T-helper 2 cell (primary cell): ENCODE measurements at places on chromosomes 7 and 10.

DNA sequence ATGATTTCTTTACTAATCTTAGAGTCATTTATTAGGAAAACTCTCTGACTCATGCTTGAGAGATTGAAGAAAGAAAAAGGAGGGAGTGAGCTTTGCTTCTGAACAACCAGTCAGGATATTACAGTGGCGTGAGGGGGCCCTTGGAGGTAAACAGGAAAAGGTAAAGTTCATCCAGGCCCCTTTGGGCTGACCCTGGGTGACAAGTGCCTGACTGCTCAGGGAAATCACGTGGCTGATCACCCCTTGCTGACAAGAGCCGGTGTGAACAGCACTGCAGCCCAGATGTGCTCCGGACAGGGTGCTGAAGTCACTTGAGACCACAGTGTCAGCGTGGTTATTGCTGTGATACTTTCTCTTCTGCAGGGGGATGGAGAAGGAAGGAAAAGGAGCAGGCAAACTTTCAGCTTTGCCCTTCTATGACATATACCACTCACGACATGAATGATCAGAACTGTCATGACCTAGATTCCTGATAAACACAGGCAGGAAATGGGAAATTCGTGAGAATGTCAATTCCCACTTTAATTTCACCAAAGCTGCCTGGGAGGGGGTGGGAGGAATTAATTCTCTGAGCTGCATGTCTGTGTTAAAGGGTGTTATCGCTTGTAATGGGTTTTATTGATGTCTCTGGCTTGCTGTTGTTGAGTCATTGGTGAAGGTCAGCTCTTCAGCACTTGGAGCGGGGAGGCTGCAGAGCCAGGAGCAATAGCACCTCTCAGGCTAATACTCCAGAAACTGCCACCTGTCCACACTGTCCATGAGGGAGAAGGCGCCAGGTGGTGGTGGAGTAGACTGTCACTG is 139.8 kb upstream of the AOAH start:
- no peak for DNase-seq

DNA sequence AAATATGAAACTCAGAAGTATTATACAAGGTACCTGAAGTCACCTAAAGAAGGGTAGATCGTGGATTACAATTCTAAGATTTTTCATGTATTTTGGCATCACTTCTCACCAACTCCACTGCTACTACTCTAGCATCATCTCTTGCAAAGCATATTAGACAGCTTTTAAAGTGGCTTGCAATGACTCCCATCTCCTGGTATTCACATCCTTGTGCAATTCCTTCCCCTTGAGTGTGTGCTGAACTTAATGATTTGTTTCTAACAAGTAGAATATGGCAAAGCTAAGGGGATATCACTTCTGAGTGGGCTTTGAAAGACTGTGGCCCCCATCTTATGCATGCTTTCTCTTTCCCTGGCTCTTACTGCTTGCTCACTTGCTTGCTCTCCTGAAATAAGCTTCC is 280.2 kb downstream of the SNX13 start:
- DNase-seq = no peak

DNA sequence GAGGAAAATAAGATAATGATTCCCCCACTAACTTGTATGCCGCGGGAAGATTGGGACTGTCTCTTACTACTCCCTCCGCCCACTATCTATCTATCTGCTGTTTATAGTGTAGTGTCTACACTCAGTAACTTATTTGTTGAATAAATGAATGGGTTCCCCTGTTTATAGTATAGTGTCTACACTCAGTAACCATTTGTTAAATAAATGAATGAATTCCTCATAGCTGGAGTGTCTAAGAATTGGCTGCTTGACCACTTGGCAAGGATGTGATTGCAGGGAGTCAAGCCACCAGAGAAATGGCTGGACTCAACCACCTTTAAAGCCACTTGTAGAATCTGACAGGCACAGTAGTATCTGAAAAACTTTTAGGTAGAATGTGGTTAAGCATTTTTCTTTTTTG is 147.1 kb downstream of the TRIL start:
- DNase-seq = no peak

DNA sequence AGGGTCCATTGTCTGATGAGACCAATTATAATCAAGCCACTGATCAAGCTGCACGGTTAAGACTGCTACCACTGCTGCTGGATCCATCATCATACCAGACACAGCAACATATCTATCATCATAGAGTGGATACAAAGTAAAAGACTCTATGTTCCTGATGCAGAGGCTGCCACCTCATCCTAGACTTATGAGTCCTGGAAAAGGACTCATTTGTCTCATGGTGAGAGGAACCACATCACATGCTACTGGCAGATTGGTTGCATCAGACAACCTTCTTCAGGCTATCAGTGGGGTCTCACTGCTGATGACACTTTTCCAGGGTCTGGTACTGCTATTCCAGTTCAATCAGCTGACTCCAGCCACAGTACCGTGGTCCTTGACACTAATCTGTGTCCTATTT is 79.0 kb downstream of the ABI1 start:
- no peak for DNase-seq

GRCh38 chr7:81244224-81244623 is 325.4 kb upstream of the SEMA3C start:
- DNase-seq = no peak

DNA sequence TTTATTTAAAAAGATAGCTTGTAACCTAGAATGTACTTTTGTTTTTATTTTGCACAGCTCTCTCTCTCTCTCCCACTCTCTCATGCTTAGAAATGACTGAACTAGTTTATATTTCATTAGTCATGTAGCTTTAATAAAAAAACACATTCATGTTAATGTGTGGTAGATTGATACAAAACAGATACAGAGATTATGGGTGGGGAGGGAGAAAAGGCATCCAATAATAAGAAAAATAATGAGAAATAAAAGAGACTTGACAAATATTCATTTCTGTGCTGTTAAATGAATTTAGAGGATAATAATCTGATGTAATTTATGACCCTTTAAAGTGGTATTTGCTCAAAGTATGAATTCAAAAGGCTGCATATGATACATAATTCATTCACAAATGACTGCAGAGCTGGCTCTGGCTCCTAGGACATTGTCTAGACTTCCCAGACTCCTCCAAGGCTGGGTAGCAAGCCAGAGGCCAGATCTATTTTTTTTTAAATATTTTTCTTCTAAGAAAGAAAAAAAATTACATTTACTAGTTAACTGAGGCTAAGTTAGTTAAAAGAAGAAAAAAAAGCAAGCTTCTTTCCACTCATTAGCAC is 105.7 kb upstream of the DNAJB12 start:
- DNase-seq = no peak

DNA sequence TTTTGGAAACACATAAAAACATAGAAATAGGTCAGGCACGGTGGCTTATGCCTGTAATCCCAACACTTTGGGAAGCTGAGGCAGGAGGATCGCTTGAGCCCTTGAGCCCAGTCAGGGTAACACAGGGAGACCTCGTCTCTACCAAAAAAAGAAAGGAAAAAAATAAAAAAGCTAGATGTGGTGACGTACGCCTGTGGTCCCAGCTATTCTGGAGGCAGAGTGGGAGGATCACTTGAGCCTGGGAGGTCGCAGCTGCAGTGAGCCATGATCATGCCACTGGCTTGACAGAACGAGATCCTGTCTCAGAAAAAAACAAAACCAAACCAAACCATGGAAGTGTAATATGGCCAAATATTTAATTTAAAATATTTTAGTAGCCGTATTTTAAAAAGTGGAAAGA is 55.6 kb downstream of the MCU start:
- no peak for DNase-seq

GRCh38 chr10:44172883-44173607 is 211.9 kb downstream of the CXCL12 start:
- no peak for DNase-seq

DNA sequence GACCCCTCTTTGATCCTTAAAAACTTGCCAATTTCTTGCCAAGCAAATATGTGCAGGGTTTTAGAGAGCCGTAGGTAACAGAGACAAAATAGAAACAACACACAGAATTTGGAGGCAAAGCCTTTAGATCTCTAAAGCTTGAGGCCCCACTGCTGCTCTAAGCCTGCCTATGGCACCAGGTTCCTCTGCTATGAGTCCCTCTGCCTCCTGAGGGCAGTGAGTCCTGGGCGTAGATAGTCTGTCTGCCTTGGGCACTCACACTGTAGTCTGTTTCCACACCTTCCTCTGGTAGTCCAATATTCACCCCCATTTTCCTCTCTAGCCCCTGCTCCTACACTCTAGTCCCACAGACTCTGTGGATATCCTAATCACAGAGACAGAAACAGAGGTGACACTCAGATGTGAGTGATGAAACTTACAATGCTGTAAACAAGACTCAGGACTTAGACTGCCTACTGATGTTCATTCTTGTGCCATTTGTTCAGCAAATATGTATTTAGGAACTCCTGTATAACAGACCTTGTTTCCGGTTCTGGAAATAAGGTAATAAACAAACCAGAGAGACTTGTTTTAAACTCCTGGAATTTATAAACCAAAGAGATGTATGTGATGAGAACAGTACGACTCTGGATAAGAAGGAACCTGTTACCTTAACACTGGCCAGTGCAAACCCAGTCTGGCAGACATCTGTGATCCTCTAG is 153.3 kb upstream of the PRSS1 start:
- no peak for DNase-seq

DNA sequence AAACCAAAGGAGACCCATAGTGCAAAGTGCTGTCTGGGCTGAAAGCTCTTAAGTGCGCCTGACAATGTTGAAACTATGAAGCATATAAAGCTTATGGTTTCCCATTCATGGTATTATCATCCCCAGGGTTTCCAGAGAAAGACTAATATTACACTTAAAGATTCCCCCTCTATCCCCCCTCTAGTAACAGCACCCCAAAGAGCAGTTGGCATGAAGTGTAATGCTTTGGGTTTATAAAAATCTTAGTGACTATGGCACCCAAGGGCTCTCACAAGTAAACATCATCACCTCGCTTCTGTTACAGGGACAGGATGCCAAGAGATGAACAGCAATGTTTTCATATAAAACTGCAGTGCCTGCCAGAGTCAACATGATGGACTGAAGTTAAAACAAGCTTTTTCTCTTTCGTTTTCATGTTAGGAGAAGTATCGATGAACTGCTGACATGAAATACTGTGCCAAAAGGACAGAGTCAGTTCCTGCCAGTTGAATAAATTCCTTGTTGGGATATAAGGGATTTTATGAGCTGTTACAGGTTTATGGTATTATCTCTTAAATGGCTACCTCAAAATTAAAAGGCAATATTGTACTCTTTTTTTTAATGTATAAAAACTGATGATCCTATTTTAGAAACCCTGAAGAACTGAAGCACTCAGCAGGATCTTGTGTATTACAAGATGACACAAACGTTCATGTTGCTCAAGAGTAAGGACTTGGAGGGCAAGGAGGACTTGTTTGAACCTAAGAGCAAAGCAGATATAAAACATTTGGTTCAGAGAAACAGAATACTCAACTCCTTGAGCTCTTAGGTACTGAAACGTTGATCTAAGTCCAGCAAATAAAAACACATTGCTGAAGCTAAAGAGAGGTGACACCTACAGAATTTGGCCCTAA is 203.7 kb upstream of the IMMP2L start:
- no peak for DNase-seq

- no peak for DNase-seq
Measured at GRCh38 chr10:99303899-99304861, 25.0 kb upstream of the CNNM1 start.

DNA sequence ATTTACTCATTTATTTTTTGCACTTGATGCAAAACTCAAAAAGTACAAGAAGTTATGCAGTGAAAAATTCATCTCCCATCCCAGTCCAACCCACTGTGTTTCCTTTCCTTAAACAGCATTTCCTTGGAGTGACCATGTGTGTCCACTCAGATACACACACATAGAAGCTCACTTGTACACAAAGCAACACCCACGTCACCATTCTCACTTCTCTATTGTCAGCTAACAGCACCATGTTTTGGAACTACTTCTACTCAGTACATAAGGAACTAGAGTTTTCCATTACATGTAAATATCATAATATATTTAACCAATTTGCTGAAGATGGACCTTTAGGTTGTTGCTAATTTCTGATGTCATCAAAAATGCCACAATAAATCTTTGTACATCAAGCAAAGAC is 167.6 kb downstream of the GRID1 start:
- DNase-seq = no peak

DNA sequence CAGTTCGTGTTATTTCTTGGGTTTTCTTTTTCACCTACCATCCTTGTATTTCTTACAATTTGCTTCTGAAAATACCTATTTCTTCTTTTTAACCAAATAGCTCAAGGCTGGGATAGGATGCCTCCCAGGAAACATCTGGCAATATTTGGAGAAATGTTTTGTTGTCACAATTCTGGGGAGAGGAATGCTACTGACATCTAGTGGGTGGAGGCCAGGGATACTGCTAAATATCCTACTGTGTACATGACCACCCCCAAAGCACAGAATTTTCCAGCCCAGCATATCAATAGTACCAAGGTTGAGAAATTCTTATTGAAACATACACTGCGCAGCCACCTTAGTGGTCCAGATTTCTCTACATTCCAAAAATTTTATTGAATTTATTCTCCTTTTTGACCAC is 55.5 kb downstream of the CNTNAP2 start:
- DNase-seq = no peak

- no peak for DNase-seq
Measured at GRCh38 chr7:92747041-92747835, 89.1 kb downstream of the CDK6 start.

DNA sequence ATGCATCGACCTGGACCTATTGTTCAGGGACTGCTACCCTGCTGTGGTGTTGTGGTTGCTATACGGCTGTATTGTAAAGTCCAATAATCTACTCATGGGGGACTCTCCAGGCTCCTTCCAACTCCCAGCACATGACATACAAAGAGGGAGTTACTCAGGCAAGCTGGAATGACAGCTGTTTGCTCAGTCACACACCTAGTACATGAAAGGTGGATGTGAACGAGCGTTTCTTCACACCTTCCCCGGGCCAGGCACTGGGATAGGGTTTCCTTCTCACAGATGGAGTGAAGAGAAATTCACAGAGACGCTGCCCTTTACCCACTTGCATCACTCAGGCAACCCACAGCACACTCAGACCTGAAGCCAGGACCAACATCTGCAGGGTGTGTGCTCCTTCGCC is 215.7 kb downstream of the TNS3 start:
- DNase-seq = no peak

DNA sequence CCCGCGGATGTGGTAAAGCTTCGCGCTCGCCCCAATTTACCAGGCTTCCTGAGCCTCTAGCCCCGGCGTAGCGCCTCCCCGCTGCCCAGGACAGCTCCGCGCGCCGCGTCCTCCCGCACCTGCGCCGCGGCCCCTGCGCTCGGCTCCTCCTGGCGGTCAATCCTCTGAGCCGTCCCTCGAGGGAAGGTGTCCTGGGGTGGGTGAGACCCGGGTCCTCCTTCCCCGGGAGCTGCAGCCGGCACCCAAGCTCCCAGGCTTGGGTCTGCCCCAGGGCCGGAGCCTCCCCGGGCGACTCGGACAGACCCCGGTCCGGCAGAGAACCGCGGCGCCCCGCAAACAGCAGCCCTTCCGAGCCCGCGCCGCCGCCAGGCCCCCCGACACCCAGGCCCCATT is 512 bp downstream of the OSBPL3 start:
- DNase-seq = peak; percentile 68
